ENCODE measurements at places on chromosomes 12 and 14. TPM values are rescaled to one million over a fixed set of nuclear protein-coding genes. Genes with fewer than 3 reads are reported as not detected.

The MANSC4 gene
- not detected for total RNA-seq

The TARBP2 gene
- 47.0 TPM for total RNA-seq

The HOXC10 gene
- total RNA-seq, result not detected

The NFE2 gene
- total RNA-seq, result not detected

The TAS2R20 gene
- 1.8 TPM for total RNA-seq

The SLC4A8 gene
- 3.0 TPM for total RNA-seq

Data from aortic smooth muscle cell (primary cell).